ENCODE measurements at places on chromosomes 11 and 22.

DNA sequence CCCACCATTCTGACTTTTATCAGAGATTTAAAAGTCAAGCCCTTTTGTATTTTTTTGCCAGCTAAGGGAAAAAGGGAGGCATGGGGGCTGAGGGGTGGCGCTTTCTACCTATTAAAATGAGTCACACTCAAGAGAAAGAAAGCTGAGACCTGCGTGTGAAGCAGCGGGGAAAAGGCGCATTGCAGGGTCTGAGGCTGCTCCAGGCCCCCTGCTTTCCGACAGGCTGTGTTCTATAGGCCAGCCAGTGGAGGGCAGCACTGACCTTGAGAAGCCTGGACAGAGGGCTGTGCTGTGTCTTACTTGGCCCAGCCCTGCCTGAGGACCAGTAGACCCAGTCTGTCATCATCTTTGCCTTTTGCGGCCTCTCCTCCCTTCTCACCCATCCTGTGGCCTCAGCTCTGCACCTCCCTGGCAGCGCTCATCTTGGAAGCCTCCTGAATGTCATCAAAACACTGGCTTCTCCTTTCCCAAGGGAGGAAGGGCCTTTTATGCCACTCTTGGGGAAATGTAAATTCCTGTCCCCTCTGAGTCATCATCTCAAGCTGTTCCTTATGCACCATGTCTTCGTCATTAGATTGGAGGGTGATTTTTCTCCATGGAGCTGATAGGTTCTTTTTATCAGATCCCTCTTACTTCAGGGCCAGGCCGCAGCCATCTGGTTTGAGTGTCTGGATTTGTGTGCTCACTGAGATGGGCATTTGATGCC lies 12.6 kb upstream of the MAPK8IP1 start:
- DNase-seq: peak; percentile 51

GRCh38 chr22:45629469-45630089 lies 42.1 kb upstream of the ATXN10 start:
- DNase-seq: no peak

GRCh38 chr22:26045051-26045450 lies 124.2 kb upstream of the SEZ6L start:
- no peak for DNase-seq

GRCh38 chr22:44594951-44595350 lies 96.9 kb upstream of the RTL6 start:
- DNase-seq: no peak

DNA sequence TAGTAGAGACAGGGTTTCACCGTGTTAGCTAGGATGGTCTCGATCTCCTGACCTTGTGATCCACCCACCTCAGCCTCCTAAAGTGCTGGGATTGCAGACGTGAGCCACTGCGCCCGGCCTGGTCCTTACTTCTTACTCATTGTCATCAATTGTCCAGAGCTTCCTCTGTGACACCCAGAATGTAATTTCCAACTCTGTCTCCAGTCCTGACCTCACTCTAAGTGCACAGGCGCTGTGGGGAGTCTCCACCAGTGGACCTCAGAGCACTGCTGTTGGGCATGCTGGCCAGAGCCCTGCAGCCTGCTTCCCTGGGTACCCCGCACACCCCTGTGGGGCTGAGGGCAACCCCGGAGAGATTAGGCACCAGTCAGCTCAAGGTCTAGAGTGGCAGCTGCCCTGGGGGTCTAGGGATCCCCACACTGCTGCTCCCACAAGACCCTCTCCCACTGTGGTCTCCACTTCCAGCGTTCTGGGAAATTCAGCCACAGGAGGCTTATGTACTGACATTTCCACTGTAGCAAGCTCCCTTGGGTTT lies 1140.3 kb downstream of the TBC1D22A start:
- no peak for DNase-seq

- no peak for DNase-seq
Measured at GRCh38 chr11:64291752-64292459, 804 bp downstream of the KCNK4 start.

GRCh38 chr11:78315724-78316123 lies 101.9 kb downstream of the GAB2 start:
- no peak for DNase-seq

DNA sequence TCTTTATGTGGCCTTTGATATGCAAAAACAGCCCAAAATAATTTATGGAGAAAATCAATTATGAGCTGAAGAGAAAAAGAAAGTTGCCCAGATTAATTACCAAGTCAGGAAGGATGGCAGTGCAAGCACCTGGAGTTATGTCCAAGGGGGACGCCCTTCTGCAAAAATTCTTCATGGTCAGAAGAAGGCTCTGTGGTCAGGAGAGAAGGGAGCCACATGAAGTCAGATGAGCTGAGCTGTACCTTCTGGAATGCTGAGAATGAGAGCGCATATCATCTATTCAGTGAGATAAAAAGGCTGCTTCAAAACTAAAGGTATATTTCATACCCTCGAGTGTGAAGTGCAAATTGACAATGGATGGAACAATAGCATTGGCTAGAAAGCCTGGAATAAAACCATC lies 607.4 kb downstream of the NTM start:
- DNase-seq: no peak

DNA sequence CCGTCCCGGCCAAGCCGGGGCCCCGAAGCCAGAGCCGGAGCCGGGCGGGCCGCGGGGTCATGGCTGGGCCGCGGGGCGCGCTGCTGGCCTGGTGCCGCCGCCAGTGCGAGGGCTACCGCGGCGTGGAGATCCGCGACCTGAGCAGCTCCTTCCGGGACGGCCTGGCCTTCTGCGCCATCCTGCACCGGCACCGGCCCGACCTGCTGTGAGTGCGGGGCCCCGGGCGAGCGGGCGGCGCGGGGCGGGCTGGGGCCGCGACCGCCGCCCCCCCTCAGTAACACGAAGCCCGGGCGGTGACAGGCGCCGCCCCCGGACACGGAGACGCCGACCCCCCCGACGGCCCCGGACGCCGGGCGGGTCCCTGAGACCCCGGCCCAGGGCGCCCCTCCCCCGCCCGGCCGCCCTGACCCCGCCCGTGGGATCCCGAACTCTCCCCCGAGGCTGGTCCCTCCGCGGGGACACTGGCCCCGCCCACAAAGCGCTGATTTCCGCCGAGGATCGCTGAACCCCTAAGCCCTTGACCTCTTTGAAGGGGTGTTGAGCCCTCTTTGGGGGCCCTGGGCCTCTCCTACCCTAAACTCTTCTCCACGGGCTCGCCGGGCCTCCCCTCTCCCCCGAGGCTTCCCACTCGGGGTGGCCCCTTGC lies 389 bp downstream of the MICALL1 start:
- no peak for DNase-seq

- no peak for DNase-seq
Measured at GRCh38 chr11:41872426-41872825, 413.0 kb upstream of the LRRC4C start.

DNA sequence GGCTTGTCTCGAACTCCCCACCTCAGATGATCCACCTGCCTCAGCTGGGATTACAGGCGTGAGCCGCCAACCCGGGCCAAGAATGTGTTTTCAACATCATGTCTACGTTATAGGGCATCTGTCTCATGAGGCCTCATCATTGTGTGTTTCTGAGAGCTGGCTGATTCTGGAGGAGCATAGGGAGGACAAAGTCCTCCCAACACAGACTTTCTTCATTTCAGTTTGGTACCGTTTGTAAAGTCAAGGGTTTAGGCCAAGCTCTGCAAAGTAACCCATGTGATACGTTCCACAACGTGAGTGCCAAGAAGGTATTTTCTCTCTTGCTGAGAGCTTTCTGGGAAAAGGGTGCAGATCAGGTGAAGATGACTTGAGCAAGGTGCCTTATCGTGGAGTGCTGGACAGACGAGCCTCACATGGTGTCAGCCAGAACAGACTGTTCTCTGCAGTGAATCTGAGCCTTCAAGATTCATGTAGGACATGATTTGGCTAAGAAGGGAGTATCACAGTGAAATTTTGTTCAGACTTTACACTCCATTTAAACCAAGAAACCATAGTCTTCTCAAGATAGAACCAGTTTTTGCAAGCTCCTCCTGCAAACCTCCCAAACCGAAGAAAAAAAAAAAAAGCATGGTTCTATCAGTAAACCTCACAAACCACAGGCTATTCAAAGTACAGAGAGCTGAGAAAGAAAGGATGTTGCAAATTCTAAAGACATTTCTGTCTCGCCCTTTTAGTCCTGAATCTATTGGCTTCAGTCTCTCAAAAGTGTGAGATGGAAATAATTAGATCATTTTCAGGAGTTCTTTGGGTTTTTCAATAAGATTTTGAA lies 71.7 kb downstream of the DBX1 start:
- DNase-seq: no peak

DNA sequence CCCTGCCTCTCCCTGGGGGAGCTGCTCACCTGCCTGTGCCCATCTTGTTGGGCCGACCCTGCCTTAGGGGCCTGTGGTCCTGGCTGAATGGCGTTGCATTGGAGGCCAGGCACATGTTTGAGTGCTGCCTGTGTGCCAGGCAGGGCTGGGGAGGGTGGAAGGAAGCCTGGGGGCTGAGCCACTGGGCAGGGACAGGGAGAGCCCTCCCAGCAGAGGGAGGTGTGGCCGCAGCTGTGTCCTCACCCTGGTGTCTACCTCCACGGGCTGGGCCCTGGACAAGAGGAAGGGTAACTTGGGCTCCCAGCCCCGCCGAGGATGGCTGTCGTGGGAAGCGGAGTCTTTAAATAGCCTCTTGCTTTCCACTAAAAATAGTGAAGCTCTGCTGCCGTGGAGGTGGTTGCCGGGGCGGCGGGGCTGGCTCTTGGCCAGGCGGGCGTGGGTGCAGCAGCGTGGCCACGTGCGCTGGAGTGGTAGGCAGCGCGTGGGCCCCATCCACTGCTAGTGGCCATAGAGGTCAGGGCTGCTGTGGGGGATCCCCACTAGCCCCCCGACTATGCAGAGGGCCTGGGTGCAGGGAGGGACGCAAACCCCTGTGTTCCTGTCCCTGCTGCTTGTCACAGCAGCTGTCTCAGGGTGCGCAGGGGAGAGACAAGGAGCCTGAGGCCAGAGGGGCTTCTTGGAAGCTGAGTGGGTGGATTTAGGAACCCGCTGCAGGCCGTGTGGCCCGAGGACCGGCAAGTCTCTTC lies 6.2 kb downstream of the ZDHHC8 start:
- DNase-seq: no peak

DNA sequence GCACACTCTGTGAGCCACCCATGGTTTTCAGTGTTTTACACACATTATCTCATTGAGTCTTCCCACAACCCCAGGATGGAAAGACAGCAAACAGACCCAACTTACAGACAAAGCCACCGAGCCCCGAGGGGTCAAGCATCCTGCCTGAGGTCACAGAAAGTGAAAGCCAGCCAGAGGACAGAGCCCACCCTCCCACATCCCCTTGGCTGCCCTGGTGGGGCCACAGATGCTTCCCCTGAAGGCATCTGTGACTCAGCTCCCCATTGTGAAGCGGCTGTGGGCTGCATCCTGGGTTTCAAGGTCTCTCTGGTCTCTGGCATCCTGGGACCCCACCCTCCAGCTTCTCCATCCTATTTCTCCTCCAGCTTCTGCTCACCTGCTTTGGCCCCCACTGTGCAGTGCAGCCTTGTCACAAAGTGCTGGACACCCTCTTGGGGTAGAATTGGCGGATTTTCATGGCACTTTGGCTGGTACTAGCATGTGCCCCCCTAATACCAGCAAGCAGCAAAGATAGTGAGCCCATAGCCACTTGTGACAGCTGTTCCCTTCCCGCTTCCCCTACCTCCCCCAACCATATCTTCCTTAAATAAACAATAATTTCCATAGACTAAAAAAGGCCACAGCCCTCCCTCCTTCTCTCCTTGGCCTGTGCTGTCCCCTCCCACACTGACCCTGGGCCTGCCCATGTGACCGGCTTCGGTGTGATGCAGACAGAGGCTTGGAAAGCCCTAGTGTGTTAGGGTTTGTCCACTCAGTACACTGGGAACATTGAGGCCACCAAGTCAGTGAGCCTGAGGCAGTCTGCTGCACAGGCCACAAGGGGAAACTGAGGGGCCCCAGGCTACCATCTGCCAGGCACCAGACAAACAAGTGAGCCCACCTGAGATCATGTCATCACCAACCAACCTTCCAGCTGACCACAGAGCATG lies 53.9 kb upstream of the SHISAL1 start:
- DNase-seq: no peak

DNA sequence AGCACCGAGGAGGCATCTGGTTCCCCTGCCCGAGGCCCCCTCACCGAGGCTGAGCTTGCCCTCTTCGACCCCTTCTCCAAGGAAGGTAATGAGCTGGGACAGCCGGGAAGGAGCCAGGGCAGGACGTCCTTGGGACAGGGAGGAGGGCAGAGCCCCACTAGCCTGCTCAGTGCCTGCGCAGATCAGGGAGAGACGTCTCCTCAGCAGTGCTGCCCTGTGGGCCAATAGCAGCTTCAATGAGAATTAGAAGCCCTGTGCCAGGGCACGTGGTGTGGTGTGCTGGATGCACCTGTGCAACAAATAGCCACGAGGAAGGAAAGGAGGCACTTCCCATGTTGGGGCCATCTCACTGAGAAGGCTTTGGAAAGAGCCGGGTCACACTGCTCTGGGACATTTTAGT lies 5.4 kb upstream of the SAC3D1 start:
- no peak for DNase-seq

- DNase-seq: no peak
Measured at GRCh38 chr22:36367479-36367878, 20.3 kb downstream of the MYH9 start.

GRCh38 chr22:30225220-30225927 lies 21.2 kb downstream of the LIF start:
- DNase-seq: no peak

GRCh38 chr11:132245403-132246385 lies 875.3 kb downstream of the NTM start:
- DNase-seq: no peak

- DNase-seq: no peak
Measured at GRCh38 chr11:127926721-127927120, 660.6 kb downstream of the ETS1 start.

GRCh38 chr11:130451231-130452019 lies 3.0 kb downstream of the ADAMTS15 start:
- no peak for DNase-seq

GRCh38 chr11:70586261-70587074 lies 188.1 kb downstream of the CTTN start:
- DNase-seq: no peak

GRCh38 chr11:33620423-33621171 lies 80.0 kb downstream of the C11orf91 start:
- DNase-seq: no peak

DNA sequence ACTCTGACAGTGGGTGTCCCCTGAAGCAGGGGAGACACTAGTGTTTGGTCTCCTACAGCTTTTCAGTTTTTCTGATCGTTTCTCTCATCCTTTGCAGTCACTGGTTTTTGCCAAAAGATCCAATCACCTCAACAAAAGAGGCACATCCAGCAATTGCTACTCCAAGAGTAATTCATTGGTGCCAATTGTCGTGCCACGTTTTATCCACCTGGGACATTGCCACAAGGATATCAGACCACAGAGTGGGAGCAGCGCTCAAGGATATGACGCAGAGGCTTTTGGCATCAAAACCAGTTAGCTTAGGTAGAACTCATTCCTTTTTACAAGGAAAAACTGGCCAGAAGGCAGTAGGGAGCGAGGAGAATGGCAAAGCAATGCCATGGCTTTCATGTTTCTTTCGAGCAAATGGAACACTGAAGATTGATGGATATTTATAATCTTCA lies 40.9 kb upstream of the BLID start:
- DNase-seq: no peak

DNA sequence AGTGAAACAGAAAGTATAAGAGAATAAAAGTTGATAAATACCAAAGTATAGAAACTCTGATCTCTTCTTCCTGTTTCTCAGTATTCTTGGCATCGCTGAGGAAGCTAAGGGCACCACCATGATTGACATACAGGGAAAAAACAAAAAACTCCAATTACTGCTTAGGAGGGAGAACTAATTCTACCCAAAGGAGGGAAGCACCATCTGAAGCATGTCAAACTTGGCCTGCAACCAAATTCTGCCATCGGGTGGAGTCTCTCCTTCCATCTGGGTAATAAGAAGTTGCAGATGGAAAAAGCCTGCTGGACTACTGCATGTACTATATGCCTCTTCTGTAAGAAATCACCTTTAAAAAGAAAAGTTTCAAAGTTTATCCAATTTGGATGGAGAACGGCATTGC lies 30.5 kb upstream of the PPP2R1B start:
- no peak for DNase-seq
